Pancreas (tissue), 10 donors: ENCODE measurements at places on chromosomes 3 and 15.

DNA sequence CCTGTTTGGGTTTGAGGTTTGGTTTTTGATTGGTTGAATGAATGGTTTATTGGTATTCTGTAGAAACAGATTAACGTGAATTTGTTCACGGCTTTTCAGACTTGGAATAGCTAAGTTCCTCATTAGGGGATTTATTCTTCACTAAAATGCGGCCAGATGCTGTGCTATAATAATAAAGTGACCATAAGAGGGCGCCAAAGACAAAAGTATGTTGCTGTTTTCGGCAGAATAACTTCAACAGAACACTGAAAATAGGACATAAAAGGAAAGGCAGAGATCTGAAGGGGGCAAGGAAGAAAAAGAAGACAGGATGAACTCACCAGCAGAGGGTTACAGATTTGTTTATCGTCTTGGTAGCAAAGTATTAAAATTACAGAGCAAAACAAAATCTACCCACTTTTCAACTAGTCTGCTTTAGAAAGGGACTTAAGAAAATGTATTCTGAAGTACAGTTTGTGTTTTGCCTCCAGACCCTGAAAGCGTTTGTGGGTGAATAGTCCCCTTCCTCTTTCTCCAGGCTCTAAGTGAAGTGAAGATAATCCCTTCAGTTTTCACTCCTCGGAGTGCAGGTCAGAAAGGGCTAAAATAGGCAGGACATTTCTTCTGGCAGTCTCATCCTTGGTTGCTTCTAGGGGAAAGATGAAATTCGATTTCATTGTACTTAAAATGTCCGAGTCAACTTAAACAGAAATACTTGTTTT, 147.6 kb downstream of the IL20RB start:
- no peak for DNase-seq

- DNase-seq = no peak
These were observed 10.7 kb upstream of the AMOTL2 start for GRCh38 chr3:134384963-134385362.

GRCh38 chr3:184335661-184336546, 1.5 kb upstream of the FAM131A start:
- DNase-seq = peak; percentile 92

GRCh38 chr15:49024840-49025239, 21.4 kb downstream of the SECISBP2L start:
- DNase-seq = no peak

GRCh38 chr15:38164061-38164460, 88.6 kb upstream of the SPRED1 start:
- no peak for DNase-seq

GRCh38 chr15:43899928-43900327, 73.1 kb downstream of the WDR76 start:
- no peak for DNase-seq
